Activated T-helper 9 cell treated with anti-CD3 and anti-CD28 coated beads, Interleukin-2, amount 50 U/mL, for 16 hours (primary cell): ENCODE measurements at places on chromosomes 3 and 15.

- DNase-seq: no peak
These were observed 40.1 kb downstream of the TMEM44 start for GRCh38 chr3:194592798-194593752.

- DNase-seq: no peak
These were observed 25.3 kb downstream of the ZNF592 start for GRCh38 chr15:84773716-84774115.

DNA sequence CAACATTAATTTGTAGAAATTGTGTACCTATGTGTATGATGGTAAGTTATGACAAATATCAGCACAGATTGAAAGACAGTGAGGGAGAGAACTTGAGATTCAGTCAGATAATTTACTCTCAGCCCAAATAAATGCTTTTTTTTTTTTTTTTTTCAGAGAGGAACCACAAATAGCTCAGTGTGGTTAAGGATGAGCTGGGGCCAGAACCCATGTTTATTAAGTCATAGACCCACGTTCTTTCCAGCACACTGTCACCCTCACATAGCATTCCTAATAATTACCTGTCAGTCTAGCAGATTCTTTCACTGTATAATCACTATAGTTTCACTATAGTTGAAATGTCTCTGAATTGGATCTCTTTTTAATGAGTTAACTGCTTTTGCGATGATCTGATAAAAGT is 246.1 kb downstream of the ZIC1 start:
- DNase-seq: no peak

DNA sequence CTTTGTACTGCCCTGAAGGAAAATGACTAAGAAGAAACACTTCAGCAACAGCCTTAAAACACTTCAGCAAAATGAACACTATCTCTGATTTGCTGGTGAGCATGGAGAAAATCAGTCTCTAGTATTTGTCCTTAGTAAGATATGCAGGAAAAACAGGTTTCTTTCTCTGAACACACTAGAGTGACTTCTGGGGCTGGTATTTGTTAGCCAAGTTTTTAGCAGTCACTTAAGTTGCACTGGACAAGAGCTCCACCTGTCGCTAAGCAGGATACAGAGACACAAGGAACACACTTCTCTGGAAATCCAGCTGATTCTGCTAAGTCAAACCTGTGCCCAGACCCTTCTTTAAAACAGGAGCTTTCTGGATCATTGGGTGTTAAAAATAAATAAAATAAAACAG is 65.3 kb downstream of the CHAC1 start:
- DNase-seq: no peak

- no peak for DNase-seq
These were observed 212.8 kb downstream of the ADAMTSL3 start for GRCh38 chr15:83866692-83867091.

GRCh38 chr3:143084856-143085731 is 34.5 kb upstream of the CHST2 start:
- no peak for DNase-seq

- DNase-seq: no peak
These were observed 1118.4 kb downstream of the TBL1XR1 start for GRCh38 chr3:176078906-176079305.

DNA sequence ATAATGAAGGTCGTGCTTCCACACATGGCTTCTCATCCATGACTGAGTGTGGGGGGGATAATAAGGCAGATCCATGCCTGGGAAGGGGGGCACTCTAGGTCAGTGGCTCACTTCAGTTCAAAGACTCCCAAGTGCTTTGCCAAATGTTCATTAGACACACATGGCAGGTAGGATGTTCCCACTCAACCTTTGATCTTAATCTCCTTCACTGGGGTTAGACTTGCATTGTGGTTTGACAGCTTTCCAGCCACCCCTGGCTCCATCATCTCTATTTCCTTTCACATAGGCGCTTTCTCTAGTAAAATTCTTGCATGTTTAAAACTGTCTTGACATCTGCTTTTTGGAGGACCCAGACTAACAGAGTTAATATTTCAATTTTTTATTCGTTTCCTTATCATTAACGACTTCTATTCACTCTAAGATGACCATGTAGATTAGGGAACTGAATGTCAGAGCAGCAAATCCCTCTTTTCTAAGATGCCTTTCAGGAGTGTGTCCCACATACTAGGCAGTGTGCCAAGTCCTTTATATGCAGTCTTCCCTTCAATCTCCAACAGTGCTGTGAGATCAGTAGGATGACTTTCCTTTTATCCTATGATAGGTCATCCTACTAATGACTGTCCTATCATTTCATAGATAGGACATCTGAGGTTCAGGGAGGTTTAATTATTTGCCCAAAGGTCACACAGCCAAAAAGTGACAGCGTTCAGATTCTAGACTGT is 57.9 kb downstream of the BTD start:
- DNase-seq: no peak

- DNase-seq: no peak
These were observed 210.1 kb downstream of the CHST2 start for GRCh38 chr3:143329567-143330211.

GRCh38 chr3:56720849-56721248 is 37.8 kb upstream of the TASOR start:
- DNase-seq: no peak
